NCI-H82 (cell line): ENCODE measurements at places on chromosomes 1 and 21.

GRCh38 chr1:232789651-232790050 is 15.6 kb upstream of the MAP10 start:
- DNase-seq, result no peak

- no peak for DNase-seq
These were observed 8.9 kb downstream of the BSND start for GRCh38 chr1:55007625-55008024.

DNA sequence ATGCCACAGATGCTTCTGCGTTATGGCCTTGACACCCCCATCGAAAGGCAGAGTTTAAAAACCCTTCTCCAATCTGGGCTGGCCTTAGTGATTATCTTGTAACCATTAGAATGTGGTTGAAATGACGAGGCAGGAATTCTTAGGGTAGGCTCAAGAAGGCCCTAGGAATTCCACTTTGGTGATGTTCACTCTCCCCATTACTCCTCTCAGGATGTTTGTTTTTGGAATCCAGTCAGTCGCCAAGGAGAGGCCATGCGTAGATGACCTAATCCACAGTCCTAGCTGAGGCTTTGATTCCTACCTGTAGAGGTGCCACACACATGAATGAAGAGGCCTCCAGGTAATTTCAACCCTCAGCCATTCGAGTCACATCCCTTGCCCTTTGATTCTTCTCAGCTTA is 318.2 kb downstream of the NEGR1 start:
- no peak for DNase-seq

- DNase-seq, result peak; percentile 72
These were observed 7.6 kb upstream of the C1orf21 start for GRCh38 chr1:184379111-184379752.

DNA sequence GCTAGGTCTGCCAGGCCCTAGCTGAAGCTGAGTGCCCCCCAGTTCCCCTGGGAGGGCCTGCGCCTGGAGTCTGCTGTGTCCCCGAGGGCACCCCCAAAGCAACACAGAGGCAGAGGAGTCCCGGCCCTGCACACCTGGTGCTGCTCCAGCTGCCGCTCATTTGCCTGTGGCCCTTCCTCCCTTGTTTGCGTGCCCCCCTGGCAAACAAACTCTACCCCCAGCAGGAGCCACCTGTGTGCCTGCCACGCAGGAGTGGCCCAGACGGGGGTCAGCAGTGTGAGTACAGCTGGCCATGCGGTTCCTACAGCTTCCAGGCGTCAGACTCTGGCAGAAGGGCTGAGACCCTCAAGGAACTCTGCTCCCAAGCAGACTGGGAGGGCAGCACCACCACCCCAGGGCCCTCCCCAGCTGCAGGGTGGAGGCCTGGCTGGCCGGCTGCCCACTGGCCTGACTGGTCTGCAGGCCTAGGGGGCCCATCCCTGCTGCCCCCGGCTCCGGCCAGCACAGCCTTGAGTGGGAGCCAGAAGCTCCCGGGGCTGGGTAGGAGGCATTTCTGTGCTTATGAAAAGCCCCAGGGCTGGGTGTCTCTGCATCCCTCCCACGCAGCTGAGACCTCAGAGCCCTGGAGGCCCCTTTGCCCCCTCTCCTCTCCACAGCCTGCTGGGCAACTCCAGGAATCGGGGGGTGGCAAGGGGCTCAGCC is 563 bp upstream of the TAS1R3 start:
- no peak for DNase-seq

DNA sequence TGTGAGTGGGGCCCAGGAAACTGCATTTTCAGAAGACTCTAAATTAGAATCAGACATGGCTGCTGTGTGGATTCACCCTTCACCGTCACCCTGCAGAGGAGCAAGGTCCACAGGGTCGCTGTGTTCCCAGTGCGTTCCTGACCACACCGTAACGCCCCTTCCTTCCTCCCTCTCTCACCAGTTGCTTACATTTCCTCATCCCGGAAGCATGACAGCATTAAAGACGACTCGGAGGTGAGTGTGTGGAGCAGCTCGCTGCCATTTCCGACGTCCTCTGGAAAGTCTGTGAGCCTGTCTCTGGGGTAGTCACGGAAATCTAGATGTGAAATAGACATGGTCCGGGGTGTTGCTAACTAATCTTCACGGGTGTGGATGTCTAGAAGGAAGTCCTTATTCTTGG is 45.9 kb downstream of the FAAP20 start:
- no peak for DNase-seq

- no peak for DNase-seq
These were observed 52.6 kb upstream of the RC3H1 start for GRCh38 chr1:174074757-174075156.

- DNase-seq, result no peak
These were observed 1557.9 kb downstream of the PLA2G4A start for GRCh38 chr1:188386666-188387065.

GRCh38 chr1:115324649-115325420 is 13.2 kb downstream of the NGF start:
- no peak for DNase-seq

- no peak for DNase-seq
These were observed 268.2 kb upstream of the SGIP1 start for GRCh38 chr1:66265796-66266195.

DNA sequence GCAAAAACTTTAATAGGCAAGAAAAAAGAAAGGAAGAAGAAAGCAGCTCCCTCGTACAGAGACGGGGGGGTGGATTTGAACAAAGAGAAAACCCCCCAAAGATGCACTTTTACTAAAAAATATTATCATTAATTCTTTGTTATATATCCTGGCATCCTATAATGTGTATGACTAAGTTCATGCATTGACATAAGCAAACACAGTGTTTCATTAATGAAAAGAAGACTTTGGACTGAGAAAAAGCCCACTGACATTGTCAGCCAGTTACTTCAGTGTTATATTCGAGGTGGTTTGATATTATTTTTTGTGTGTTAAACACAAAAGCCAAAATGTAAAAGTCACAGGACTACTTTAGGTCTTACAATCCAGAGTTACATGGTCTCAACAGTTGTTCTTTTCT is 110.1 kb upstream of the DPYD start:
- DNase-seq, result no peak

DNA sequence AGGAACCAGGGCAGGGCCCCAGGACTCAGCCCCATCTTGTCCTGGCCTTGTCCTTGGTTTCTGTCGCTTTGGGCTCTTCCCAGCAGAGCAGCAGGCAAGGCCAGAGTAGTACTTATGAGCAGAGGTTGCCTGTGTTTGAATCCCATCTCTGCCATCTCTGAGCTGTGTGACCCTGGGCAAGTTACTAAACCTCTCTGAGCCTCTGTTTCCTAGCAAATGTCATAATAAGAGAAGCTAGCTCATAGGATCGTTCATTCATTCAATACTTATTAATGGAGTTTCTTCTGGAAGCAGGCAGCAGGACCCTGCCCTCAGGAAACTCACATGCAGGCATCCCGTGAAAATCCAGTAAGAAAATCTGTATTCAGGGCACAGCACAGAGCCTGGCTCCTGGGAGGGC is 84.3 kb downstream of the FBXO2 start:
- DNase-seq, result no peak

DNA sequence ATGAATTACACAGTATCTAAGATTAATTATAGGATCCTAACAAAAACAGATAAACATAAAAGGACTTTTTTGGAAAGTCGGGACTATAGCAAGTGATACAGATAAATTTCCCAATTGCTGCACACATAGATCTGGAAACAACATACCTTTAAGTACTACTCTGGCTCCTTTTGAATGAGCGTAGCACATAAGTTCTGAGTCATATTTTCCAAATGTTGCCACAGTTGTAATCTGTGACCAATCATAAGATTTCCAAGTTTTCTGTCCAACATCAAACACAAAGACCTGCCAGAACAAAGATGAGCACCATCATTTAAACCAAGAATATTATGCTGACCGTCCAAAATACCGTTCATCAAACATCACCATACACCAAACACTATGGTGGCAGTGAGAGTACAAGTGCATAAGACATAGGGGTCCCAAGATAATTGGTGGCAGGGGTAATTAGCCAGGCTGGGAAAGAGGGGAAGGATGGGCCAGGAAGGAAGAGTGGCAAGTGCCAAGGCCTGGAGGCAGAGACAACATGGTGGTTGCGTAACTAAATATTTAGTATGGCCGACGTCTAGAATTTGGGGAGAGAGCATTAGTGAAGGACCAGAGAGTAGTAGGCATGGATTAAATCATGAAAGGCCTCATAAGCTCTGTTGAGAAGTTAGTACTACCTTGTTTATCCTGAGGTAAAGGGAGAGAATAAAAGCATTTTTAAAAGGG is 3.6 kb downstream of the CTBS start:
- DNase-seq, result peak; percentile 35
